ENCODE measurements at places on chromosomes 7 and 10. TPM values are rescaled to one million over a fixed set of nuclear protein-coding genes. Genes with fewer than 3 reads are reported as not detected.

- no peak for DNase-seq
These were observed 55.6 kb downstream of the NRF1 start for GRCh38 chr7:129667116-129667515.

OR2A5 gene
- not detected for total RNA-seq

ITGA8 gene
- total RNA-seq = not detected

- DNase-seq = no peak
These were observed 22.2 kb downstream of the VOPP1 start for GRCh38 chr7:55550010-55550663.
